ENCODE measurements at places on chromosomes 11 and 22.

GRCh38 chr11:9672288-9672916, 8.5 kb downstream of the SWAP70 start:
- no peak for DNase-seq

GRCh38 chr11:75773595-75774353, 5.2 kb downstream of the DGAT2 start:
- DNase-seq, result no peak

GRCh38 chr11:127074151-127074761, 73.7 kb upstream of the KIRREL3 start:
- peak; percentile 33 for DNase-seq

DNA sequence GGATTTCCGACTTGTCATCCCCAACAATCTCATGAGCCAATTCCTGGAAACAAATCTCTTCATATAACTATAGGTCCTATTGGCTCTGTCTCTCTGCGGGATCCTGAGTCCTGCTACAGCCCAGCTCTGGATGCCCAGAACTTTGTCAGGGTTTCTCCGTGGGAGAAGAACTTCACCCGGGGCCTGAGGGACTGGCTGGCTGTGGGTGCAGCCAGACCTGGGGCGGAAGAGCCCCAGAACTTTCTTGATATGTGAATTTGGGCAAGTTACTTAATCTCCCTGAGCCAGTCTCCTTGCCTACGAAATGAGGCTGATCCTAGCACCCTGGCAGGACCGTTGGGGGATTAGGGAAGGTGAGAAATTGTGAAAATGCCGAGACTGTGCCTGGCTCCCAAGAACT, 6.6 kb upstream of the TRIM29 start:
- DNase-seq, result no peak

GRCh38 chr11:13487661-13488030, 8.2 kb downstream of the PTH start:
- no peak for DNase-seq

- DNase-seq, result peak; percentile 44
Measured at GRCh38 chr11:10735481-10736475, 15.3 kb upstream of the CTR9 start.

DNA sequence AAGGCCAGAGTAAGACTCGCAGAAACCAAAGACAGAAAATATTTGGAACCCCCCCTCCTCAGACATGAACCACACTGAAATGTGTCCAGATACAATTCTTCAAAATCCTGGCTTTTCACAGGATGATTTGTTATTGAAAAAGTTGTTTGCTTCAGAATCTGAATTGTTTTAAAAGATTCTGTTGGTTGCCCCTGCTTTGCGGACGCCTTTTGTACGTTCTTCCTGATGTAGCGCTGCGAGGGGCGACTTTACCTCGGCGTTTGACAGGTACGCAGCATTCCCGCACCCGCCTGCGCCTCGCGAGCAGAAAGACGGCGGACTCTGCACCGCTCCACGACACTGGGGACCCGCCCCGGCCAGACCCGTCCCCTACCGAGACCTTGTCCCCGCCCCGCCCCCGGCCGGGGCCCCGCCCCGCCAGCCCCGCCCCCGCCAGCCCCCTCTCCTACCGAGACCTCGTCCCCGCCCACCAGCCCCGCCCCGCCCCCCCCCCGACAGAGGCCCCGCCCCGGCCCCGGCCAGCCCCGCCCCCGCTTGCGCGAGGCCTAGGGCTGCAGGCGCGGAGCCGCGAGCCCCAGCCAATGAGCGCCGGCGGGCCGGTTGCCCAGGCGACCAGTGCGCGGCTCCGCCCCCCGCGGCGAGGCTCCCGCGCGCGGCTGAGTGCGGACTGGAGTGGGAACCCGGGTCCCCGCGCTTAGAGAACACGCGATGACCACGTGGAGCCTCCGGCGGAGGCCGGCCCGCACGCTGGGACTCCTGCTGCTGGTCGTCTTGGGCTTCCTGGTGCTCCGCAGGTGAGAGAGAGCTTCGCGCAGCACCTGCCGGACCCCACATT, at the start of gene GLB1L2:
Gene GLB1L2 (plus strand): TSS at position 635 of the 835 bp plus-strand sequence. CDS start 74 bp downstream, at position 709.
- DNase-seq, result peak; percentile 58

DNA sequence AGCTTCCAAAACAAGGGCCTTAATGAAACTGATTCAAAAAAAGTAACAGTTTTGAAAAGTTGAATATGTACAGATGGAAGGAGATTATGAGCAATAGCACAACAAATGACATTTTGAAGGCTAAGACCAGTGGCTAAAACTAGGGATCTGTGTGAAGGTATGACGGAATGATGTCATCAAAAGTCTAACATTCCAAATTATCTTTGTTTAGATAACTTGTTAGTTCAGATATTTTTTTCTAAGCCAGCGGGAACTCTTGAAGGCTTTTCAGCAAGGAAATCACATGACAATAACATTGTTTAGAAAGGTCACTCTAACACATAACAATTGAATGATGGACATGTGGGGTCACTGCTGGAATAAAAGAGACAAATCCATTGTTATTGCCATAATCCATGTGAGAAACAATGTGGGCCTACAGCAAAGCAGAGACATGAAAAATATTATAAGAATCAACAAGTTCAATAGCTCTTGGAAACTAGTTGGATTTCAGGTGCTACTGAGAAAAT, 260.5 kb downstream of the CASP12 start:
- no peak for DNase-seq

GRCh38 chr11:34280945-34281872, 76.6 kb downstream of the ABTB2 start:
- DNase-seq, result no peak

DNA sequence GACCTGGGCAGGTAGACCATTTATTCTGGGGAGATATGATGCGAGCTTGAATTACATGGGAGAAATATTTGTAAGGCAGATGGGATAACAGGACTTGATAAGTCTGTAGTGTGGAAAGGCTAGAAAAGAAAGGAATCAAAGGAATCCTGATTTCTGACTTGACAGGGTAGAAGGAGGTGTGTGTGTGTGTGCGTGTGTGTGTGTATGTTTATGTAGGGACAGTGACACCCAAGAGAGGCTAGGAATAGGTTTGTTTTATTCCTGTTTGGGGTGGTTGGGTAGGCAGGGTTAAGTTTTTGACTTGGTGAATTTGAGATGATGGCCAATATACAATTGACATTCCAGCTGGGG, 390 bp upstream of the HTATIP2 start:
- DNase-seq, result no peak

DNA sequence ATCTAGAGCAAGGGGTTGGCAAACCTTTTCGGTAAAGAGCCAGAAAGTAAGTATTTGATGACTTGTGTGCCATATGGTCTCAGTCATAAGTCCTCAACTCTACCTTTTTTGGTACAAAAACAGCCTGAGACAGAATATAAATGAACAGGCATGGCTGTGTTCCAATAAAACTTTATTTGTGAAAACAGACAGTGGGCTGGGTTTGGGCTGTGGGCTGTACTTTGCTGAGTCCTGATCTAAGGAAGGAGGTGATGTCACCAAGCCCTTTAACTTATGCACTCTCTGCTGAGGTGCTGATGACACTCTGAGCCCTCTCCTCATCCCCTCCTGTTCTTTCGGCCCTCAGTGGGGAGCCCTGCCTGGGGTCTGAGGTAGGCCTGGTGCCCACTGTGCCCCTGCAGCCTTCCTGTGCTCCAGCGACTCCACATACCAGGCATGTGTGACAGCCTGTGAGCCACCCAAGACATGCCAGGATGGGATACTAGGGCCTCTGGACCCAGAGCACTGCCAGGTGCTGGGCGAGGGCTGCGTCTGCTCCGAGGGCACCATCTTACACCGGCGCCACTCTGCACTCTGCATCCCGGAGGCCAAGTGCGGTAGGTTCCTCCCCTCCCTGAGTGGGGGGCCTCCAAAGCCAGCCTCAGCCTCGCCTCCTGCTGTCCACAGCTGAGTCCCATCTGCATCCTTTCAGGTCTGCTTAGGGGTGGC, 85.9 kb upstream of the MYOD1 start:
- no peak for DNase-seq

DNA sequence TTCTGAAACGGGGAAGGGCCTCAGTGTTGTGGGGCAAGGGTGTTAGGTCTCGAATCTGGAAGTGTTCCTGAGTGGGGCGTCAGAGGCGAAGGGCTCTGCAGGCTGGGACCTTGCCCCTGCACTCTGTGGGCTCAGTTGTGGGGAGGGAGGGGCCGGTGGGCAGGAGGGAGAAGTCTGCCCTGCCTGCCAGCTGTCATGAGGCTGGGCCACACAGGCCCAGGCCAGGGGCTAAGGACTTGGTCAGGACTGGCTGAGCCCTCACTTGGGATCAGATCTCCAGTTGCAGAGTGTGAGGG, at the start of gene CRACR2B:
Gene CRACR2B (plus strand): TSS at position 23 of the 296 bp plus-strand sequence. CDS start 689 bp downstream, outside the sequence.
- DNase-seq, result no peak

GRCh38 chr11:35615921-35616900, 2.0 kb upstream of the FJX1 start:
- peak; percentile 79 for DNase-seq

DNA sequence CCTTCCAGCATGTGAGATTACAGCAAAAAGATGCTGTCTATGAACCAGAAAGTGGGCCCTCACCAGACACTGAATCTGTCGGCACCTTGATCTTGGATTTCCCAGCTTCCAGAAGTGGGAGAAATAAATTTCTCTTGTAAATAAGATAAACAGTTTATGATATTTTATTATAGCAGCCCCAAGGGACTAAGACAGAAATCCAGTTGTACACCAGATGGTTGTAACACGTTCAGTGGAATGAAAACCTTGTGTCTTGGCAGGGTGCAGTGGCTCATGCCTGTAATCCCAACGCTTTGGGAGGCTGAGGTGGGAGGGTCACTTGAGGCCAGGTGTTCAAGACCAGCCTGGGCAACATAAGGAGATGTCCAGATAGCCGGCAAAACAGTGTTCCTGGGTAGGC, 61.8 kb downstream of the MCHR1 start:
- no peak for DNase-seq

GRCh38 chr11:122863704-122864326, 18.7 kb upstream of the JHY start:
- no peak for DNase-seq

GRCh38 chr22:45638834-45639746, 32.5 kb upstream of the ATXN10 start:
- no peak for DNase-seq

GRCh38 chr11:134386945-134387344, 25.1 kb downstream of the B3GAT1 start:
- DNase-seq, result no peak

DNA sequence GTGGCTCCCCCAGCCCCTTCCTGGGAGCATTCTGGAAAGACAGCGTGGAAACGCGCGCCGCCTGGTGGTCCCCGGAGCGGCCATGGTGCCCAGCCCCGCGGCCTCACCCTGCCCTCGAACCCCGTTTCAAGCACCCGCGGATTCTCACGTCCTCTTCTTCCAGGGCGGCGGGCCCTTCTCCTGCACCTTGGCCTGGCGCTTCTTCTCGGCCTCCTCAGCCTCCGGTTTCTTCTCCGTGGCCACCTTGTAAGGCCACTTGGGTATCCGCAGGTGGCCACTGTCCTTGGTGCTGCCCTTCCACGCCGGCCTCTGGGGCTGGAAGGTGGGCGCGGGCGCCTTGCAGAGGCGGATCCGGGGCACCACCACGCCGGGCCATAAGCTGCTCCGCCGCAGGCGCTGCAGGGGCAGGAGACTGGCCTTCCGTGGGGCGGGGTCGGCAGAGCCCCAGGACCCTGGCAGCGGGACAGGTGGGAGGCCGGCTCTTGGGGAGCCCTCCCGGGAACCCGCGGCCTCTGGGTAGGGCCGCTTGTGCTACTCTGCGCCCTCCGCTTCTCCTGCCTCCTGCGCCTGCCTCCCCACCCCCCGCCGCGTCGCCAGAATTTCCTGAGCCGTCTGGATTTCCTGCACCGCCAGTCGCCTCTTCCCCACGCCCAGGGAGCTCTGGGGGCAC, 83.4 kb downstream of the TRIM51G start:
- DNase-seq, result no peak

- DNase-seq, result no peak
Measured at GRCh38 chr11:134577751-134578395, 165.8 kb upstream of the B3GAT1 start.

DNA sequence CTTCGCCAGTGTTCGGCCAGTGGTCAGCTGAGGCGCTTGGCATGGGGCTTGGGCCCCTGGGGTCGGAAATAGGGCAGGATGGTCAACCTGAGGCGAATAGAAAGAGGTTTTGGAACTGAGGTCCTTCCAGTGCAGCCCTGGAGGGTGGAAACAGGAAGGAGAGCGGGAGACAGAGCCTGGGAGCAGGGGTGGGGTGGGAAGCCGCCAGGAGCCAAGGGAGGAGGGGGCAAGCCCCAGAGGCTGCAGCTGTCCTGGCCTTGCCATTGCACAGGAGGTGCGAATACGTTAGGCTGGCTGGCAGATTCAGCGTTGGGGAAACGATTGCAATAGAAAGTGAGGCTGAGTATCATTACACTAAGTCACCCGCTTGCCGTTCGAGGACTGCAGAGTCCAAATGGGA, 13.9 kb upstream of the KCTD17 start:
- DNase-seq, result no peak

- no peak for DNase-seq
Measured at GRCh38 chr22:39926753-39927152, 25.9 kb downstream of the GRAP2 start.

DNA sequence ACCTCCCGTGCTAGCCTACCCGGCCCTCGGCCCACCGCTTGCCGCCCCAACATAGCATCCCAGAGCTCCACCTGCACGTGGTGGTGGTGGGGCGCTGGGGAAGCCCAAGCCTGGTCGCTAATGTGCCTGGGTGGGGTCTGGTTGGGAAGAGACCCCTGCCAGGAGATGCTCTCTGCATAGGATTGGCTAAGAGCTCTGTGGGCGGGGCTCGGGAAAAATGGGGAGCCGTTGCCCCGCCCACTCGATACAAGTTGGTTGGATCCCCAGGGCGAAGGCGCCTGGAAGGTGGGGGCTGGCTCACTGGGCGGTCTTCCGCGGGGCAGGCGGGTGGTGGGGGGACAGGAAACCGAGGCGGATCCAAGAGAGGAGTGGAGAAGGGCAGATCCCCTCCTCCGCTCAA, 7.6 kb downstream of the LRRC10B start:
- no peak for DNase-seq

DNA sequence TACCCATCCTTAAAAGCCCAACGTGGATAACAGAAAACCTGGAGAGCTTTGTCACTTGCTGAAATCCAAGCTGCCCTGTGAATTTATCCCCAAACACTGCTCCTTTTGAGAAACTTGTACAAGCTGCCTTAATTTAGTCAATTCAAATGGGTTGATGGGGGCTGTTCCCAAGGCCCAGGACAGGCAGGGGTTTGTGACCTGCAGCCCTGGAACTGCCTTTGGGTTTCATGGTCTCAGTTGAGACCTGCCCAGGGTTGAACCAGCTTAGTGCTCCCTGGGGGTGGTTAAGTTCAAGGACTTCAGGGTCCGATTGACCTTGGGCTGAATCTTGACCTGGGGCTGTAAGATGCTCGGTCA, 112.1 kb upstream of the OR4B1 start:
- no peak for DNase-seq

DNA sequence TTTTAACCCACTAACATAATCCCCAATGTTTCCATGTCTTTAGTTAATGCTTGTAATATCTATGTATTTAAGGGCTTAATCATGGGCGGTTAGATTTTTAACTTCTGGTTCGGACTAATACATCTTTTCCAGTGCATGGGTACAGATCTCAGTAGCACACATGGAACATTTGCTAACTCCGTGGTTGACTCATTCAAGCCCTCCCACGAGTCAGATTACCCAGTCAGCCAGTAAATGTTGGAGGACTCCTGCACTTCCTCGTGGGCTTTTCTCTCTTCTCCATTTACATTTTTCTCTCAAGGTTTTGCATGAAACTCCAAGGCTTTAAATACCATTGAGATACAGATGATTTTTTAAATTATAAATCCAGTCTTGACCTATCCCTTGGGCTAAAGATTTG, 313.9 kb downstream of the ST3GAL4 start:
- no peak for DNase-seq

- no peak for DNase-seq
Measured at GRCh38 chr11:3971756-3972404, 116.4 kb downstream of the STIM1 start.

All from NCI-H2171 (cell line).